Heart left ventricle (tissue), 16 donors: ENCODE measurements at places on chromosomes 3 and 15.

DNA sequence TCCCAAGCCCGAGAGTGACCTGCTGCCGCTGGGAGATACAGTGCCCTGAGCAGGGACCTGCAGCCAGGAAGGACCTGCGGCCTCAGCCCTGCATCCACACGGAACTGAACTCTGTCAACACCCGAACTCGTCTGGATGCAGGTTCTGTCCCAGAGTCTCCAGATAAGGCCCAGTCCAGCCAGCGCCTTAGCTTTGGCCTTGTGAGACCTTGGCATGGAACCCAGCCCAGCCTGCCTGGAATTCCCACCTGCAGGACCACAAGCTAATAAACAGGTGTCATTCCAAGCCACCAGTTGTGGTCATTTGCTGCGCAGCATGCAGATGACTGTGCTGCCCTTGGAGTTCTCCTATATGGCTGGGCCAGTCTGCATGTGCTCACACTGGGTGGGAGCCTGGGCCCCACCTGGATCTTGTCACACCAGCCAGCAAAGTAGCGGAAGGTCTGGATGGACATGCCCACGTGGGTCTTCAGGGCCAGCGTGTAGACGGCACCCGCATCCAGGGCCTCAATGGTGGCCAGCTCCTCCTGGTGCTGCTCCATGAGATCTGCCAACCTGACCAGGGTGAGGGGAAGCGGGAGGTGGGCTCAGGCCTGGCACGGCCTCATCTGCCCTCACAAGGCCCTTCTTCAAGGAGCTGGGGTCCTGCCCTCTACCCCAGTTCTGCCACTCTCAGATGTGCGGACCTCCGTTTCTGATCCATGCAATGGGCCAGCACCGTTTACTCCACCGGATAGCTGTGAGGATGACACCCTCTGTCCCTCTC is 47.2 kb upstream of the SLC41A3 start:
- no peak for DNase-seq

GRCh38 chr3:39025222-39025970 is 26.3 kb downstream of the SCN11A start:
- DNase-seq = no peak

DNA sequence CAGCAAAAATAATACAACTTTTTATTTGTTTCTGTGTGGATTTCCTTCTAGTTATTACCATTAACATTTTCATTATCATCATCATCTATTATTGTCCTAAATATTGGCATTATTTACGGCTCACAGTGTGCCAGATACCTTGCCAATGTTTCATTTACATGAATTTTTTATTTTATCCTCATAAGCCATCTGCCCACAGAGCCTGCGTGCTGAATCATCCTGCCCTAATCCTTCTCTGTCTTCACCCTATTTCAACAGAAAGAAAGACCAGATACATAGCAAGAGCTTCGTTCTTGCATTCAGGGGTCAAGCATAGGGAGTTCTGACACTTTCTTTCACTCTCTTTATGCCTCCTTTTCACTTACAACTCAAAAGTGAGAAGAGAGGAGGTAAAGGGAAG is 82.0 kb downstream of the KCNMB2 start:
- DNase-seq = no peak

- DNase-seq = no peak
Measured at GRCh38 chr3:49519296-49519695, 35.0 kb upstream of the BSN start.

DNA sequence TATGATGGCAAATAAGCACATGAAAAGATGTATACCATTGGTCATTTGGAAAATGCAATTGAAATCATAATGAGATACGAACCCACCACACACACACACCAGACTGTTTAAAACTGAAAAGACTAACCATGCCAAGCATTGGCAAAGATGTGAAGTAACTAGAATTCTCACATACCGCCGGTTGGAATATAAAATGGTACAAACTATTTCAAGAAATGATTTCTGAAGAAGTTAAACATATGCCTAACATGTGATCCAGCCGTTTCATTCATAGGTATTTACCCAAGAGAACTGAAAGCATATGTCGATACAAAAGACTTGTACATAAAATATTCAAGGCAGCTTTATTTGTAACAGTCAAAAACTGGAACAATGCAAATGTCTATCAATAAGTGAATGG is 28.9 kb downstream of the HES1 start:
- no peak for DNase-seq

- DNase-seq = no peak
Measured at GRCh38 chr3:189622629-189623028, 8.6 kb upstream of the TP63 start.

DNA sequence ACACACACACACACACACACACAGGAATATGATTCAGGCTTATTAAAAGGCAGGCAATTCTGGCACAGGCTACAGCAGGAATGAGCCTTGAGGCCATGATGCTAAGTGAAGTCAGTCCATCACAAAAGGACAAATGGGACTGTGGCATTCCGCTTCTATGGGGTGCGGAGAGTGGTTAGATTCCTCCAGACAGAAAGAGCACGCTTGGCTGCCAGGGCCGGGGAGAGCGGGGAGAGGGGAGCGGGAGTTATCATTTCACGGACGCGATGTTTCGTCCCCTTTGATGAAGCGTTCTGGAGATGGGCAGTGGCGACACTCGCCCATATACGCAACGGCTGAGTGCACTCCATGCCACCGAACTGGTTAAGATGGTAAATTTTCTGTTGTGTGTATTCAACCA is 58.5 kb upstream of the FAM174B start:
- no peak for DNase-seq

- DNase-seq = no peak
Measured at GRCh38 chr3:4990069-4990468, 10.8 kb downstream of the BHLHE40 start.

GRCh38 chr3:124362455-124362854 is 367.8 kb upstream of the UMPS start:
- DNase-seq = no peak

GRCh38 chr3:177186306-177186705 is 11.0 kb downstream of the TBL1XR1 start:
- DNase-seq = no peak

DNA sequence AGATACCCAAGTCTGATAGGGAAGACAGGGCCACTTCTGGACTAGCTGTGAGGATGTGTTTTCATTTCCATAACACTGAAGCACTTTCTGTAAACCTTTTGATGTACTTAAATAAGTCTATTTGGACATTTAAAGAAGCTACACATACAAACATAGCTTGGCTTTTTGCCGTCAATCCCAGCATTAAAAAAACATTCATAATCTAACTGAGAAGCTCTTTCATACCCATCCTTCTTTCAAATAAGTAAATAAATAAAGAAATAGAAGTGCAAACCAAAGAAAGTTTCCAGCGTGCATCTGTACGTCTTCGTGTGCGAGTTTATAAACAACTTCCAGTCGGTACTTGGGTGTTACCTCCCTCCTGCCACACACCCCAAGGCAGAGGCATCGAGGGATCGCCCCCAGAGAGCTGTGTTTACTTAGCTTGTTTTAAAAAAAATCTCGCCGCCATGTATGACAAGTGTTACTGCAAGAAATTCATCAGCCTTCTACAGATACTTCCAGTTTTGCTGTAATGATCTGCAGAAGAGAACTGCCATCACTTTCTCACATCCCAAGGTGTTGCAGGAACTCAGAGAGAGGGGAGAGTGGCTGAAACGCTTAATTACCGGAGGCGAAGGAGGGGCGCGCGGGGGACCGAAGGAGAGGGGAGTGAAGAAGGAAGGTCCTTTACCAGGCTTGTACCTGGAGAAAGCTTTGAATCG is 9.0 kb upstream of the MEIS2 start:
- DNase-seq = no peak

GRCh38 chr3:22450786-22451400 is 699.9 kb upstream of the ZNF385D start:
- DNase-seq = no peak

GRCh38 chr15:83458381-83458780 is 11.2 kb downstream of the SH3GL3 start:
- no peak for DNase-seq
